ENCODE measurements at places on chromosomes 12 and 14.

DNA sequence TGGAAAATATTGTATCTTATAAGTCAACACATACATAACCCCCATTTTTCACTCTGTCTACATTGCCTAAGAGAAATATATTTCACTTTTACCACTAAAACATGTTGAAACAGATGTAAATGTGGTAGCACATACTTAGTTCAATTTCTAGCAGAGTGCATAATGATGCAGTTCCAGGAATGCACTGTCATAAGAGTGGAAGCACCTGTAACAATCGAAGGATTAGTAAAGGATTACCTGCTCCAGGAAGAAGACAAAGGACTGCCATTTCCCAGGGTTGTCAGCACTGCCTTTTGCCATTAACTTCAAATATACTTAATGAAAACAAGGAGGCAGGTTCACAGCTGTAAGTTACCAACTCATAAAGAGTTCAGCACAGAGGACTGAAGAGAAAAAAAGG is 24.6 kb downstream of the DAD1 start:
- no peak for DNase-seq

DNA sequence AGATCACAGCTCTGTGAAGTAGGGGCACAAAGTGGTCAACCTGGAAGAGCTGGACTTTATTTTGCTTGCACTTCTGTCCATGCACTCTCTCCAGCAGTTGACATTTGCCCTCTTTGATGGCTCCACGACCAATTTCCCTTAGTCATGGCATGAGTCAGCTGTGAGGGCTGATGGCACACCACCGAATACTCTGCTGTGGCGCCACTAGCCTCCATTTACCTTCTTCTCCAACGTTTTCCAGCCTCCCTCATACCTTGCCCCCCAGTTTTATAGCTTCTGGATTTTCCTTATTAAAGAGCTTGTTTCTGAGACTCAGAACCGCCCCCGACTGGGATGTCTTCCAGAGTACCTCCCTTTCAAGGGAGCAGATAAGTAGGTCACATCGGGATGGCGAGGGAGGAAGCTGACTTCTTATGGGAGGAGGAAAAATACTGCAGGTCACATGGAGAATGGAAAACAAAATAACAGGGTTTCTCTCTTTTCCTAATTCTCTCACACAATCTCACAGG is 17.6 kb downstream of the NINJ2 start:
- no peak for DNase-seq

- no peak for DNase-seq
Observed at GRCh38 chr12:71455028-71455737, 15.6 kb downstream of the LGR5 start.

DNA sequence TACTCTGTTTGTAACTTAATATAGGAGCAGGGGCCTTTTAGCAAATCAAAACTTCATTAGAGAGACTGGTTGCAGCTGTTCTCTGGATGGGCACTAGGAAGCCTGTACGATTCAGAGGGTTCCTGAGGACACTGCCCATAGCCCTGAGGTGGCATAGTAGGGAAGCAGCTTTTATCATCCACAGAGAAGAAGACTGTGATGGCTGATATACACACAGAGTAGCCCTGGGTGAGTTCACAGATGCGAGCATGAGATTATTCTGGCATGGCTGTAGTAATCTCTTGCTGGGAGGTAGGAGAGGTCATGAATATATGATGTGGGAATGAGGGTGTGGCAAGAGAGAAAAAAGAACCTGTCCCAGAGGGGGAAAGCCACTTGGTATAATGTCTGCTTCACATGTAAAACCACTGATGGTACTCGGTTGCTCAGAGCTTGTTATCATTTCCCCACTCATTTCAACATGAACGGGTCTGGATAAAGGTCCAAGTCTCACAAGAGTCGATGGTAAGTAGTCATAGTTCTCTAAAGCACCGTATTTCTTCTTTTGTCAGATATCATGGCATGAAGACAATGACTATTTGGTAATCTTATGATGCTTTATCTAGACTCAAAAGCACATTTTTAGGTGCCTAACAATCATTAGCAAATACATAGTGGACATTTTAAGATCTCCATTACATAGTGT is 52.0 kb downstream of the PEBP1 start:
- no peak for DNase-seq

GRCh38 chr12:114003286-114003685 is 37.2 kb upstream of the RBM19 start:
- DNase-seq, result no peak

- no peak for DNase-seq
Observed at GRCh38 chr14:100673085-100673806, 53.4 kb upstream of the DLK1 start.

DNA sequence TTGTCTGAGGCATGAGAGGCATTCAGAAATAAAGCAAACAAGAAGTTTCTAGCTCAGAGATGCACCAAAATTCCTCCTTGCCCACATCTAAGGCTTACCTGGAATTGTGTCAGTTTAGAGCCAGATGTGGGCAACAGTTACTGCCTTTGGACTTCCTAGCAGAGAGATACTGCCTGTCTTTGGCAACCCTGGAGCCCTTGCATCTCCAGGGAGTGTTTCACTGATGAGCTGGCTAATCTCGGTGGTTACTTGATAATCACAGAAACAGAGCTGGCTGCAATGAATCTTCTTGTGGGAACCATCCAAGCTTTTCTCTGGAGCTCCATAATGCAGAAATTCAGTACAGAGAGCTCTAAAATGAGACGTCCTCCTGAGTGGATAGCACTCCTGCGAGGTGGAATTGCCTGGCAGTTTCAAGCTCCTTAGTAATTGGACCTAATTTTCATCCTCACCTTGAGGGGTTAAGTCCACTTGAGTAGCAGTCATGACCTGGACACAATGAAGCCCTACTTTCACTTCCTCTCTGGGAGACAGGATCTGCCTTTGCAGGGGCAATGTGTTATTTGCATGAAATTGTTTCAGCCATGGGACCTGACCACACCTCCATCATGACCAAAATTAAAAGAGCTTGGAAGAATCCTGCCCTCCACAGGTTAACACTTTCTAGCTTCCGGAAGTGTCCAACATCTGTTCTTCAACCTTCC is 108.8 kb upstream of the ARHGAP5 start:
- no peak for DNase-seq

DNA sequence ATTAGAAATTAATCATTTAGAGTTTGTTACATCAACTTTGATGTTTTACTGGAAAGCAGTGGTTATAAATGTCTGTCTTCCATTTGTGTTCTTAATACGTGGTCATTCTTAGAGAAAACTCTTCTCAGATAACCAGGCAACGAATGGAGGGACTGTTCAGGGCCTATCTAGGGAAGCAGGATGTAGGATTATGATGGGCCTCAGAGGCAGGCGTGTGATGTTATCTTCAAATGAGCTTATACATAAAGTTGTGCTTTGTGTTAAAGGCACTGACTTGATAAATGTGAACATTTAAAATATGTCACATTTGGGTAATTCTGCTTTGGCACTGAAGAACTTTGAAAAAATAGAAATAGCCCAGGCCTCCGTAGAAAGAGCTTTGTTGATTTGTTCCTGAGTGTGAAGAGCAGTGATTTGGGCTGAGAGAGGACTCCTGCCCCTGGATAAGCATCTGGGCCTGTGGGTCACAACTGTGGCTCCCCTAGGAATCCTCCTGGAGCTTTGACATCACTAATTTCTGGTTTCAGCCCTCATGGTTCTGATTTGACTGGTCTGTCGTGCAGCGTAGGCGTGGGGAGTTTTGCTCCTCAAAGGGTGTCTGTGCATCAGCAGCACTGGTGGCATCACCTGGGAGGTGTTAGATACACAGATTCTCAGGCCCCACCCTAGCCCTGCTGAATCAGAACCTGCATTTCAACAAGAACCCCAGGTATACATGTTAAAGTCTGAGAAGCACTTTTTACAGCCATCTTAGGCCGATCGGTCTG is 55.4 kb downstream of the SAMD4A start:
- no peak for DNase-seq

- no peak for DNase-seq
Observed at GRCh38 chr14:101469382-101470247, 91.7 kb upstream of the DIO3 start.

DNA sequence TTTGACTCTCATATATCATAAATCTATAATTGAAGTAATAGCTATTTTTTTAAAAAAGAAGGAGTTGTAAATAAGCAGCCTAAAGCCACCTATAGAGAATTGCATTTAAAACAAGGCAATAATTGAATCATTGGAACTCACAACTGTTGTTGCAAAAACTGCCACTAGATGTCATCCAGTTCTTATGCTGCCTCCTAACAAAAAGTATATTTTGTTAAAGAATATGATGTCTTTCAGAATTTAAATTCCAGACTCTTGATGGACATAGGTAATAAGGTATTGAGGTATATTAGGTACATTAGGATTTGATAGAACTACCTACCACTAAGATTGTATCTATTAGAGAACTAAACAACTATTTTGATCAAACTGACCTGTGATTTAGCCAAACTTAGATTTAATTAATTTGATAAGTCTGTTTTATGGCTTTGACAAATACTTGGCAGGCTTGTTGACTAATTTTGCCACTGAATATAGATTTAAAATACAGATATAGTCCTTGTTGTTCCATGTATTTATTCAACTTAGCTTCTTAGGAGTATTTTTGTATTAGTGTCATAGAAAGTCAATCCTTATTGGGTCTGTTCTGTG is 401.4 kb downstream of the RPL10L start:
- no peak for DNase-seq

- DNase-seq, result no peak
Observed at GRCh38 chr12:46148327-46149078, 120.3 kb downstream of the SLC38A1 start.

DNA sequence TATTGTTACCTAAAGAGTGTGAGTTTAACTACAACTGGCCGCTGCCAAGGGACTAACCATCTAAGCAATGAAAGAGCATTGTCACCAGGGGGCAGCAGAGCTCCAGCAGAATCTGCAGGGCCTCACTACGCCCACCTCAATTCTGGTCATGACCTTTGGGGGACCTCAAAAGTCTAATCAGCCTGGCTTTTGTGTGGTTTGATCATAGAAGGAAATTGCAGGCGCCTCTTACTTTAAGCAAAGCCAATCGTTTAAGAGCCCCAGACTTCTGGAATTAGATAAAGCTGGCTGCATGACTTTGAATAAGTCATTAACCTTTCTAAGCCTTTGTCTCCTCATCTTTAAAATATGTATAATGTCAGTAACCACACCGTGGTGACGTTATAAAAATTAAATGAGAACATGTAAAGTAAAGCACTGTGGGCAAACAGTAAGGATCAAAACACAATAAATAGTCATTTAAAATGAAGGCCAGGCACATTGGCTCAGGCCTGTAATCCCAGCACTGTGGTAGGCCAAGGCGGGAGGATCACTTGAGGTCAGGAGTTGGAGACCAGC is 58.6 kb downstream of the TBX3 start:
- peak; percentile 47 for DNase-seq

DNA sequence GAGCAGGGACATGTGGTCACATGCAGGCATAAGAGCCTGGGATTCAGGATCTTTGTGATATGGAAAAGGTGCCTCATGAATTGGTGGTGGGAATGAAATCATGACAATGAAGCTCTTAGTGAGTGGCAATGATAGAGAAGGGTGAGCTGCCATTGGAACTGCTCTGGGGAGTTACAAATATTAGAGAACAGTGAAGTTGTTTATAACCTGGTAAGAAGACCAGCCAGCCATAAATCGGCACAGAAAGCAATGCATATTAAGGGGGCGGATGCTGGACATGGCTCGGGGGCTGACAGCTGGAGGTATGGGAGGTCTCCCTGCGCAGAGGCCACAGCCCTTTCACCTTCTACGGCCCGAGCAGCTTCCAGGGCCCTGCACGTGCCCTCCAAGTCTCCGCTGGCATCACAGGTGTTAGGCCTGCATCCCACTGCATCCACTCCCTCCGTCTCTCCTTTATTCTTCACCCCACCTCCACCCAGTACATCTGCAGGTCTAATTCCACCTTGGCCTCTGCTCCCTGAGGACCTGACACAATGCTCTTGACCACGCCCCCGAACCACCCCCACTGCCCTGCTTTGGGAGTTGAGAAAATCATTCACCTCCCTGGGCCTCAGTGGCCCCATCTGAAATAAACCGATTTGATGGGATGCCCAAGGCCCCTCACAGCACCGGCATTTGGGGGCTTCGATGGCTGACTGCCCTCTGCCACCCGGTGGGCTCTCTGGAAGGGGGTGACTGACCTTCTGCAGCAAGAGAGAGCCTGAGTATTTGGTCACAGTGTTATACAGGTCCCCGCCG is 4.1 kb downstream of the CACNA2D4 start:
- DNase-seq, result no peak

GRCh38 chr12:10212739-10213131 is at the start of gene GABARAPL1:
GABARAPL1 (plus strand) TSS chr12:10212877; CDS start chr12:10213130, 253 bp downstream.
- no peak for DNase-seq

GRCh38 chr14:68692216-68692615 is 100.7 kb downstream of the ZFP36L1 start:
- no peak for DNase-seq

- no peak for DNase-seq
Observed at GRCh38 chr14:99540196-99541032, 59.2 kb downstream of the CCNK start.

DNA sequence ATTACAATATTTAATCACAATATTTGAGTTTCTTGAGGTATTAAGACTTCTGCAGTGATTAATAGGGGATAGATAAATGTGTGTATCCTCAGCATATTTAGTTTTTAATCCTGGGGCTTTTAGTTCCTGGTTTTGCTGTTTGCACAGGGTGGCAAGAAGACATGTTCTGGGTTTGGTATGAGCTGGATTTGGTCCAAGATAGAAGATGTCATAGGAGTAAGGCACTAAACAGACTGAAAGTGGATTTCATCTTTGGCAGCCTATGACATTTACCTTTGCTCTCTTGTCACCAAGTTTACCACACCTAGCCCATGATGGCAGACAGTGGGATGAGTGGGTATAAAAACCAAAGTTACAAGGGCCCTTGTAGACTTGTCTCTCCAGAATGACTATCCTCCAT is 168.2 kb downstream of the LRRK2 start:
- DNase-seq, result no peak

DNA sequence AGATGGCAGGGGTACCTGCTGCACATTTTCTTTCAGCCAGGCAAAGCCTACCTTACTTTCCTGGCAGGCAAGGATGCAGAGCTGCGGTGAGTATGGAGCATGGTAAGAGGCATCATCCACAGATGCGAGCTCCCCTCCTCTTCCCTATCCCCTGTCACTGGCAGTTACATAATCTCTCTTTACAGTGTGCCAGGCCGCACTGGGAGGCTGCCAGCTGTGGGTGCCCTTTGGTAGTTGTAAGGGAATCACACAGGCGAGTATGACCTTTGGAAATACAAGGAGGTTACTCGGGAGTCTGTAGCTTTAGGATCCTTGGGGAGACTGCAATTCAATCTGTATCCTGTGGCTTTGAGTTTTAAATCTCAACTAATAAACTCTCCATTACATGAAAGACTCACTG is 132.5 kb downstream of the KTN1 start:
- DNase-seq, result no peak

DNA sequence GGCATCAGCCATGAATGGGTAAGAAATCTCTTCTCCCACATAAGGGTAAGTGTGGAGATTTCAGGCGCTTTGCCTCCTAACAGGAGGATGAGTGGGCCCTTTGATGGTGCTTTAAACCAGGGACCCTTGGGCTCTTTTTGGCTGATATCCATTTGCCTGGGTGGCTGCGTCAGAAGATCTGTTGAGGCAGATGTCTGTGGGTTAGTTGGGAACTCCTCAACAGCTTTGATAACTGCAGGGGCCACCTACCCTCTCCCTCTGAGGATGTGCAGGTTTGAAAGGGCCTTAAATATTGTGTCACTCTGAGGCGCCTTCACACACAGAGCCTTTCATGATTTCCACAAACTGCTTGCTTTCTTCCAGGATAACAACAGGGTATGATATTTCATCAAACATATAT is 210.7 kb downstream of the PPM1H start:
- no peak for DNase-seq

GRCh38 chr12:112664569-112664968 is 127.0 kb upstream of the RPH3A start:
- no peak for DNase-seq

- no peak for DNase-seq
Observed at GRCh38 chr12:91920276-91920675, 225.4 kb downstream of the BTG1 start.

Measured in AG09309 (cell line).